ENCODE measurements at places on chromosomes 1 and 21.
A peak's percentile ranks its signal among the peaks of the same experiment; 100 is the strongest.

DNA sequence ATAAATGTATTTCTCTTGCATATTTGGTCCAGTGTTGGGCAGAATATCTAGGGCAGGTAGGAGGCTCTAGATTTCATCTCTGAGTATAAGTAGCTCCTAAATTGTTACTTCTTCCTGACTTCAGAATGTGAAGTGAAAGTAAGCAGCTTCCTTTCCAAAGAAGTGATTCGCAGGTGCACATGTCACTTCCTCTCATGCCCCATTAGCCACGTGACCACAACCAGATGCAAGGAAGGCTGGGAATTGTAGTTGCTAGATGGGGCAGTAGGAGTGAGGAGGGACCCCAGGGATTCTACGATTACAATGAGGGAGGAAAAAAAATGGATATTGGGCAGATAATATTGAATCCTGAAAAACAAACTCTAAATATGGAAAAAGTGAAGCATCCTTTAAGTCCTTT lies 113.2 kb upstream of the CYYR1 start:
- DNase-seq, result peak; percentile 73

DNA sequence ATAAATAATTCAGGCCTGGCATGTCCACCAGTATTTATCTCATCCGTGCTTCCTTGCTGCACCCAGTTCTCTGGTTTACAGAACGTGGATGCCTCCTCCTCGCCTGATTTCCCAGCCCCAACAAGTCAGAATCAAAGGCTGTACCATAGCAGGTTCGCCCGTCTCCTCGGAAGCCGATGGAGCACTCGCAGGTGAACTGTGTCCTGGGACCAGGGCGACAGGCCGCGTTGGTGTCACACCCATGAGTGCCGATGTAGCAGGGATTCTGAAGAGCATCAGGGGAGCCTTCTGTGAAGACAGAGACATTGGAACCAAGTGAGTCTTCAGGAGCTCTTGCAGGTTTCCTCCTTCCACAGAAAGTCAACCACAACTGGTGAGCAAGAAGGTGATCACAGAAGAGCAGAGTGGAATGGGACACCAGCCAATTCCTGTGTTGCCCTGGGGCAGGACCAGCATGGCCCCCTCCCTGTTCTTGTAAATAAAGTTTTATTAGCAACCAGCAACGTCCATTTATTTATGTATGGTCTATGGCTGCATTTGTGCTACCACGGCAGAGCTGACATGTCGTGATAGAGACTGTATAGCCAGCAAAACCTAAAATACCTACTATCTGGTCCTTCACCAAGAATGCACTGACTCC lies 40.8 kb downstream of the NID1 start:
- DNase-seq, result no peak

- DNase-seq, result no peak
Measured at GRCh38 chr1:10444795-10445397, 4.9 kb upstream of the CORT start.

GRCh38 chr1:194288238-194288637 lies 1101.8 kb upstream of the B3GALT2 start:
- DNase-seq, result no peak

DNA sequence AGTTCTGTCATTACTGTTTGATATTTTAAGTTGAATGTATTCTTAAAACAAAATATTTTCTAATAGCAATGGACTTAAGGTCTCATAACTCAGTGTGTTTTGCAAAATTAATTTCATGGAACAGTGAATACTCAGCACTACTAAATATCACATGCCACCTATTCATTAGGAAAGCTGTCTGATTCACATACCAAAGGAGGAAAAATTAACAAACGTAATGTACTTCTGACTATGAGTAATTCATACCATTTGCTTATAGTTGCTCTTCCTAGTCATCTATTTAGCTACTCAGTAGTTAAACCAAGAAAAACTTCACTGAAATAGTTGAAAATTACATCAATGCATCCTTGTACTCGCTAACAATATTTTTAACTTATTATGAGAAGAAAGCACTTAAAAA lies 35.2 kb downstream of the TP53BP2 start:
- no peak for DNase-seq

DNA sequence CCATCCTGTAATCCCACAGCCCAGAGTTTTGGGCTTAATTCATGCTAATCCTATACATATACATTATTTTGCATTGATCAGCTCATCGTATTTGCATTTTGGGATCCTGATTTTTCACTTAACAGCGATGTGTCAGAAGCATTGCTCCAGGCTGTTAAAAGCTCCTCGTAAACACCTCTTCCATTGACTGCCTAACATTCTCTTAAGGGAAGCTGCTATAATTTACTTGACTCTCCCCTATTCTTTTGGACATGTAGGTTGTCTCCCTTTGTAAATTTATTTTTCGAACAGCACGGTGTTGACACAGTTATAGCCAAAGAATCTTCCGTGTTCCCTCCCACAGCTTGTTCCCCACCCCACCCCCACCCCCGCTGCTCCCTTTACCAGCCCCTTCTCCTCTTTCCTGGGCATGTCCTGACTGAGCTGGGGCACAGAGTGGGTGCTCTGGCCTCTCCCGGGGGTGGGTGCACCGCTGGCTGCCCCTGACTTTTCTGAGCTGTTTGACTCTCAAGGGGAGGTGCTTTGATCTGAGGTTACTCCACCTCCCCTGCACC lies 22.8 kb downstream of the LDLRAP1 start:
- no peak for DNase-seq

GRCh38 chr21:38645282-38645681 lies 147.0 kb upstream of the ERG start:
- no peak for DNase-seq

GRCh38 chr1:23533246-23534023 lies 2.4 kb upstream of the E2F2 start:
- DNase-seq, result no peak

DNA sequence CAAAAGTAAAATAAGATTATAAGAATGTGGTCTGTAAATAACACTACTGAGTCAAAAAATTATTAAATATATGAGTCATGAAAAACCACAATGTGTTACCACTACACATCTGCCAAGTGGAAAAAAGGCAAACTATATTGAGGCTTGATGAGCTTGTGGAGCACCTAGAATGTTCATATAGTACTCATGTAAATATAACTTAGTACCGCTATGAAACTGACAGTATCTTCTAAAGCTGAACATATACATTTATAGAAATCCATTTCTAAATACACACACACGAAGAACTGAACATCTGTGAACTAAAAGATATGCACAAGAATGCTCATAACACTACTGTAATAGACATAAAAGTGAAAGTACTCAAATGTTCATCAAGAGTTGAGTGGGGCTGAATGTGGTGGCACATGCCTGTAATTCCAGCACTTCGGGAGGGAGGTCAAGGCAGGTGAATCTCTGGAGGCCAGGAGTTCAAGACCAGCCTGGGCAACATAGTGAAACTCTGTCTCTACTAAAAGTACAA lies 18.5 kb upstream of the GBP3 start:
- DNase-seq, result no peak

GRCh38 chr1:156435545-156436140 lies 64.9 kb downstream of the MEF2D start:
- peak; percentile 72 for DNase-seq

DNA sequence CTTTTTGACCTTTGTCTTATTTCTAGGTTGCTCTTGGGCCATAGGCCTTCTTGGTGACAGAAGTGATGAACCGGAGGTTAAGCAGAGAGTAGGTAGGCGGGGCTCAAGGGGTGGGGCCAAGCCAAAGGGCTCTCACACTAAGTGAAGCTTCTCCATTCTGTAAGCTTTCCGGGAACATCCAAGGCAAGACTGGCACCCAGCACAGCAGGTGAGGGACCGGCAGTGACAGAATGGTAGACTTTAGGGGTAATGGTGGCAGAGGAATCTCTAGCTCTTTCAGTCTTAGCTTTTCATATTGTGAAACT lies at the start of gene TNFAIP8L2:
TSS of gene TNFAIP8L2 (plus strand) at position 135 of the 305 bp plus-strand sequence. CDS start 2,049 bp downstream, outside the sequence.
- DNase-seq, result peak; percentile 63

DNA sequence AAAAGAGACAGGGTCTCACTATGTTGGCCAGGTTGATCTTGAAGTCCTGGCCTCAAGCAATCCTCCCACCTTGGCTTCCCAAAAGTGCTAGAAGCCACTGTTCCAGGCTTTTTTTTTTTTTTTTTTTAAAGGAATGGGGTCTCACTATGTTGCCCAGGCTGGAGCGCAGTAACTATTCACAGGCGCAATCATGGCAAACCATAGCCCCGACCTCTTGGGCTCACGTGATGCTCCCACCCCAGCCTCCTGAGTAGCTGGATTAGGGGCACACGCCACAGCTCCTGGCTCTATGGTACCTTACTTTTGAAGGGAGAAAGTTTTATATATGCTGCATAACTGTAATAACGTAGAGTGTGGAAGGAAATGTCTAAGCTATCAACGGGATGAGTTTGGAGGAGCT lies 5.7 kb upstream of the ATP13A2 start:
- no peak for DNase-seq

GRCh38 chr1:59596432-59596831 lies 218.3 kb upstream of the HOOK1 start:
- DNase-seq, result peak; percentile 66

GRCh38 chr1:203424285-203424684 lies 51.3 kb upstream of the PRELP start:
- no peak for DNase-seq

DNA sequence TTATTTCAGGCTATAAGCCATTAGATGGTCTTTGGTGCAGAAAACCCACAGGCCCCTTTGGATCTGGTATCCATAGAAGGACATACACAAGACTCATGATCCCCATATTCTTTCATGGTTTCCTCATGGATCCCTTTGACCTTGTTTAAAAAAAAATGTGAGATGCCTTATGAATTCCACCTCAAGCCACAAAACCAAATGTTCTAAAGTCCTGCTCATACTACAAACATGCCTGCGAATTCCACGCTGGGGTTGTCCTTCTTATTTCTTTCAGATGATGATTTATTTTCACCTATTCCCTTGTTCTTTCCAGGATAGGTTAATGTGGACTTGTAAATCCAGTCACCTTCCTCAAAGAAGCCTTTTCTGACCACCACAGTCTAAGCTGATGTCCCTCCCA lies 256.9 kb upstream of the DPYD start:
- no peak for DNase-seq

GRCh38 chr1:218364028-218364710 lies 19.0 kb downstream of the TGFB2 start:
- DNase-seq, result no peak

DNA sequence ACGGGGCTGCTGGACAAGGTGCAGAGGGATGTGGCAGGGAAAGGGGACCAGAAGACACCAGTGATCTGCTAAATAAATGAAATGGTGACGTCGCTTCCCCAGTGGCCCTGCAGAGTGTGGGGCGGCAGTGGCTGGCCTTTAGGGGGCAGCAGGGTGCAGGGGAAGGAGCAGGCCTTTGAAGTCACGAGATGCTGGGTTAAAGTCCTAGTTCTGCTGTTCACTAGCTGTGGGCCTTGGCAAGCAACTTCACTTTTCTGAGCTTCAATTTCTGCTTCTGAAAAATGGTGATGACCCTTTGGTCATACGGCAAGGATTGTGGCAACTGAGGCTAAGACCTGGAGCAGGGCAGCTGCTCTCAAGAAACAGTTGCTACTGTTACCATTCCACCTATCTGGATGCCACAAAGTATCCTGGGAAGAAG lies 9.2 kb upstream of the GALE start:
- DNase-seq, result peak; percentile 93

DNA sequence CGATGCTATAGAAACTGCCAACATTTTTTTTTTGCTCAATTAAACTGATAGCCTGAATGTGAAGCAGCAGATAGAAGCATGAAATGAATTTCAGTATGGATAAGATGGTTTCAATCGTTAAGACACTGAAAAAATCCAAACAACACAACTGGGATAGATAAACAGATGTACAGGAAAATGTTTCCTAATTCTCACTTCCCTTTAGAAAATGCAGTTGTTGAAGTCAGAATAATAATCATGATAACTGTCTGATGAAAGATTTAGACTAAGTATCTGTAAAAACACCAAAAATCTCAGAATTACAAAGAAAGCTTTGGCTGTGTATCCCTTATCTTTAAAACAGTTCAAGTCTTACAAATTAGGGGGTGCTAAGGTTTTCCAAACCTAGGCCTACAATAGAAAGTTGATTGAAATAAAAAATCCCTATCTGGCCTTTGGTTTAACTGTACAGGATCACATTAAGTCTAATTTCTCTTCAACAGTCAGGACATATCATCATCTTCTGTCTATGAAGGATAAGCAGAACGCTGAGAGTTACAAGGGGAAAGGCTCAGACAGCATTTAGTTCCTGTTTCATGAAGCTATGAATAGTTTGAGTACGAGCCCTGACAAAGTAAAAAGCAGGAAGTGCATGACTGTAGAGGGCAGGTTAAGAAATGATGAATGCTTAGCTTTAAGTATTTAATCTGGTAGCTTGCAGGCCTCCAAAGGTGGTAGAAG lies 203.2 kb downstream of the APP start:
- DNase-seq, result no peak

DNA sequence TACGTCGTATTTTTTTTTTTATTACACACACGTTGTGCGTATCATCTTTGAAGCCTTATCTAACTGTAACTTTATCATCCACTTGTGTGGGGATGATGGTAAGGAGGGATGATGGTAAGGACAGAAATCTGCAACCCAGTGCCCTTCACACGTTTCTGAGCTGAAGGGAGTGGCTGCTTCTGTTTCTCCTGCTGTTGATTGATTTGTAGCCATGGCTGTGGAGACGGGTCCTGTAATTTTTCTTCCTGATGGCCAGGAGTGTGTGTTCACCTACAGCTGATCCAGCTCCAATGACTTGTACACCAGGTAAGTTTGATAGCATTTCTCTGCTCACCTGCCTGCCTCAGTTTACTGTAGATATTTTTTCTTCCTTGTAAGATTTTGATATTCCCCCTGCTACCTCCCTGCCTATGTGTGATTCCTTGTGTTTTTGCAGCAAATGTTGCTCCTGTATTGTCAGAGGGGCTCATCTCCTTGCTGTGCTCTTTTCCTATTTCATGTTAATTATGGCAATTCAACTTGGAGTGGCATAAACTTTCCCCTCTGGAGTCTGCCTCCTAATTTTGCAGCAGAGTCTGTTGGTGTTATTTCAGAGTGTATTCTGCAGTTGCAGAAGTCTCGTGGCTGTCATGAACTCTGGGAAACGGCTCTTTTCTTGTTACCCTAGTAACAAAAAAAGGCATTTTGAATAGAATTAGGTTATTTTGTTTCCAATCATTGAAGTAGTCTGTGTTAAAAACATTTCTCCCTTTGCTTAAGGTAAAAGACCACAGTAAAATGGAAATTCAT lies 64.1 kb downstream of the SH3BGR start:
- DNase-seq, result no peak

GRCh38 chr1:163401211-163401610 lies 79.5 kb downstream of the NUF2 start:
- DNase-seq, result no peak

Measured in endodermal cell (in vitro differentiated cells).